Occipital lobe (tissue), 3 donors: ENCODE measurements at places on chromosomes 12 and 14. TPM values are rescaled to one million over a fixed set of nuclear protein-coding genes. Genes with fewer than 3 reads are reported as not detected.

FGD6 gene
- total RNA-seq: 21.1 TPM

ENTPD5 gene
- total RNA-seq: 6.4 TPM

LRRIQ1 gene
- 7.0 TPM for total RNA-seq

FOXG1 gene
- 75.5 TPM for total RNA-seq

NGB gene
- total RNA-seq: 4.1 TPM

STAB2 gene
- not detected for total RNA-seq

SERPINA10 gene
- not detected for total RNA-seq

LRRC10 gene
- not detected for total RNA-seq

TAS2R10 gene
- total RNA-seq: 5.5 TPM

HOXC4 gene
- not detected for total RNA-seq

KLHL33 gene
- total RNA-seq: 0.31 TPM

PAPLN gene
- 1.6 TPM for total RNA-seq

PHLDA1 gene
- 24.8 TPM for total RNA-seq

CD69 gene
- total RNA-seq: 0.62 TPM

TMBIM6 gene
- total RNA-seq: 256 TPM

TMEM233 gene
- total RNA-seq: not detected

ADAM21 gene
- total RNA-seq: 0.16 TPM

OASL gene
- total RNA-seq: 0.16 TPM

SNX6 gene
- total RNA-seq: 106 TPM

SALL2 gene
- total RNA-seq: 11.2 TPM

CYP46A1 gene
- 2.3 TPM for total RNA-seq

ALKBH2 gene
- total RNA-seq: 25.1 TPM

OR9K2 gene
- total RNA-seq: 0.16 TPM

INTS13 gene
- total RNA-seq: 29.0 TPM

FAM181A gene
- total RNA-seq: 3.0 TPM

MLF2 gene
- total RNA-seq: 81.4 TPM

CDCA3 gene
- total RNA-seq: 3.9 TPM

KERA gene
- total RNA-seq: 3.0 TPM

TAMALIN gene
- total RNA-seq: 1.6 TPM

TMTC1 gene
- 40.4 TPM for total RNA-seq

COX8C gene
- total RNA-seq: not detected

KRT86 gene
- 0.16 TPM for total RNA-seq

FGF23 gene
- total RNA-seq: not detected

OVCH1 gene
- total RNA-seq: 1.2 TPM
